Dorsolateral prefrontal cortex (tissue), 122 donors: ENCODE measurements at places on chromosomes 16 and 17. TPM values are rescaled to one million over a fixed set of nuclear protein-coding genes. Genes with fewer than 3 reads are reported as not detected.

PPP1R27 gene
- total RNA-seq, result not detected

NHLRC4 gene
- 0.43 TPM for total RNA-seq

ABCC12 gene
- 2.8 TPM for total RNA-seq

KRT17 gene
- 28.7 TPM for total RNA-seq

FN3K gene
- 99.8 TPM for total RNA-seq

CDRT15L2 gene
- not detected for total RNA-seq

KIAA0753 gene
- 29.7 TPM for total RNA-seq

SLC5A2 gene
- total RNA-seq, result not detected

CLEC19A gene
- total RNA-seq, result 0.57 TPM

TERB1 gene
- not detected for total RNA-seq

P2RX1 gene
- 0.76 TPM for total RNA-seq

INCA1 gene
- 2.6 TPM for total RNA-seq

RAB37 gene
- total RNA-seq, result 22.9 TPM

KCNG4 gene
- total RNA-seq, result 0.62 TPM

MT1G gene
- 84.2 TPM for total RNA-seq

GFER gene
- total RNA-seq, result 16.4 TPM

KRT33B gene
- total RNA-seq, result 0.40 TPM

ZNF385C gene
- total RNA-seq, result 2.5 TPM

CD300E gene
- 3.5 TPM for total RNA-seq

DNAI2 gene
- 0.47 TPM for total RNA-seq

XAF1 gene
- total RNA-seq, result 32.5 TPM

OR3A3 gene
- total RNA-seq, result not detected

STX4 gene
- total RNA-seq, result 58.7 TPM

SLC13A2 gene
- not detected for total RNA-seq

SLC5A11 gene
- 56.5 TPM for total RNA-seq

OR1F1 gene
- 1.5 TPM for total RNA-seq

GRAPL gene
- total RNA-seq, result 1.3 TPM

TMC8 gene
- 20.9 TPM for total RNA-seq

MPP3 gene
- 9.7 TPM for total RNA-seq

PPP1R1B gene
- 352 TPM for total RNA-seq

ZFPM1 gene
- total RNA-seq, result 11.2 TPM

PPY gene
- not detected for total RNA-seq

FNDC8 gene
- total RNA-seq, result not detected

SRCIN1 gene
- total RNA-seq, result 111 TPM

RASD1 gene
- 152 TPM for total RNA-seq

GSPT1 gene
- total RNA-seq, result 91.0 TPM

TMIGD1 gene
- not detected for total RNA-seq

MPDU1 gene
- 42.5 TPM for total RNA-seq

LRRC46 gene
- 0.55 TPM for total RNA-seq

TBC1D3C gene
- total RNA-seq, result not detected

NEUROD2 gene
- 30.0 TPM for total RNA-seq

CA5A gene
- total RNA-seq, result not detected

AURKB gene
- not detected for total RNA-seq

TEKT1 gene
- 1.5 TPM for total RNA-seq

PABPN1L gene
- not detected for total RNA-seq

NPW gene
- total RNA-seq, result not detected

TOM1L1 gene
- 28.5 TPM for total RNA-seq

WNT9B gene
- total RNA-seq, result 4.4 TPM

TMEM114 gene
- total RNA-seq, result not detected

FBXW10B gene
- total RNA-seq, result 0.61 TPM
